ENCODE measurements at places on chromosomes 3 and 15. TPM values are rescaled to one million over a fixed set of nuclear protein-coding genes. Genes with fewer than 3 reads are reported as not detected.

DNA sequence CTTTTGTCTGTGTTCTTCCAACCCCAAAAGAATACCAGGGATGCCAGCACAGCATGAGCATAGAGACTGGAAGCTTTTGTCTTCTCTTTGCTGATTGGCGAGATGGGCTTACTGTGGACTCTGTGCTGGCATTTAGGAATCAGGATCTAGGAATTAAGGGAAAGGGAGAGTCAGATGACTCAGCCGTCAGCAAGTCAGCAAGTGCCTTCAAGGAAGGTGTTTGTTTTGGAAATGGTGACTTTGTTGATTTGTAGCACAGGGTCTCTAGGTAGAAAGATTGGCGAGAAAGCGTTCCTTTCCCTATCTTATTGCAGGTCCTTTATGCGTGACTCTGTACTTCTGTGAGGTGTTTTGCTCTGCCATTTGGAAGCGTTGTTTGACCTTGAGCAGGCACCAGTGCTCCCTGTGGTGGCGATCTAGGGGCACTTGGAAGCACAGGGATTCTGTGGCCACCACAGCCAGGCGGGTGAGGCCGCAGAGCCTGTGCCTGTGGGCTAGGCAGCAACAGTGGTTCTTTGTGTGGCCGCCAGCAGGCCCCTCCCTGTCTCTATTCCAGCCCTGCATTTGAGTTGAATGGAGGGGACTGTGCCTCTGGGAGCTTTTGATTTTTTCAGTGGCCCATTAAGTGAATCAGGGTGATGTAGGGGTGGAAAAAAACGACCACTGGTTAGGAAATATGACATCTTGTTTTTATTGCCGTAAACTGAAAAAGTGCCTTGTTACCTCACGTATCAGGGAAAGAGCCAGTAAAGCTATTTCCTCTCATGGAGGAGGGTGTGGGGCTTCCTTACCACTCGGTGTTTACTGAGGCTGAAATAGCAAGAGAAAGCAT is 19.0 kb downstream of the FAN1 start:
- no peak for DNase-seq

- DNase-seq: no peak
Measured at GRCh38 chr15:101492766-101493692, 3.5 kb upstream of the PCSK6 start.

- DNase-seq: no peak
Measured at GRCh38 chr15:74839526-74840395, 3.2 kb downstream of the ULK3 start.

- no peak for DNase-seq
Measured at GRCh38 chr3:147397875-147398812, 8.2 kb downstream of the ZIC4 start.

GRCh38 chr15:82398785-82399184 is 30.8 kb upstream of the GOLGA6L9 start:
- DNase-seq: no peak

- DNase-seq: no peak
Measured at GRCh38 chr3:188520466-188520865, 366.5 kb downstream of the LPP start.

DNA sequence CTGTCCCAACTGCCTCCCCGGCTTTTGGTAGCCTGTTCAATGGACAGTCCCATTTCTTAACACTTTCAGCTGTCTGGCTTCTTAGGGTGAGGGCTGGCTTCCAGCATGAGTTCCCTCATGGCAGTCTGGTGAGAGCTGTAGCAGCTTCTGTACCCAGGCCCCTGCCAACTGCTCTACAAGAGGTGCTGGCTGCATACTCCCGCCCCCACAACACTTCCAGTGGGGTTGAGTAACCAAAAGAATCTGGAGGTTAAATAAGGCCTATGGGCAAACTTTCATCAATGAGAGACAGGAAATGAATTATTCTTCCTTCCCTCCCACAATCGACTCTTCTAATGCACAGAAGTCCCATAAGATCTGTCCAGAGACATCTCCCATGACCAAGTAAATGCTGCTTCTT is 145.0 kb downstream of the NEK10 start:
- no peak for DNase-seq

GRCh38 chr3:59254433-59254832 is 204.6 kb upstream of the CFAP20DC start:
- no peak for DNase-seq

- no peak for DNase-seq
Measured at GRCh38 chr3:51940648-51941462, 849 bp downstream of the RRP9 start.

The GNAT1 gene
- total RNA-seq: 0.12 TPM

The HTR3E gene
- not detected for total RNA-seq

Data from activated naive CD8-positive, alpha-beta T cell treated with anti-CD3 and anti-CD28 coated beads for 36 hours (primary cell).